ENCODE measurements at places on chromosomes 7 and 10.

DNA sequence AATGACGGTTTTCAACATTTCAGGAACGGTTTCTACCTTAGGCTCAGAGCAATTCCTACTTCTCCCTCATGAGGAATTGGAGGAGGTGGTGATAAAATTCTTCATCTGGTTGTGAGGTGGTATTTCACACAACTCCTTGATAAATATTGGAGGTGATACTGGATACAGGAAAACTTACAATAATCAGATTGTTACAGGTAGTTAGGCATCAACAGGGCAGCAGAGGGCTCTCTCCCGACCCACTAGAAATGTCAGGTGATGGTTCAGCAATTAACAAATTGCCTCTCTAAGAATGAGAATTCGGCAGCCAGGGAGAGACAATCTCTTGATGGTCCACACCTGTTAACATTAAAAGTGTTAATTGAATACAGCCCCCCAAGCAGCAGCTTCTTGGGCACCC, 22.6 kb downstream of the ZNF786 start:
- no peak for DNase-seq

- DNase-seq, result no peak
Observed at GRCh38 chr7:69764681-69765080, 166.4 kb downstream of the AUTS2 start.

- DNase-seq, result no peak
Observed at GRCh38 chr7:96059075-96059474, 262.8 kb downstream of the SLC25A13 start.

GRCh38 chr7:36455646-36456045, 66.0 kb downstream of the ANLN start:
- no peak for DNase-seq

GRCh38 chr7:296373-296945, 6.5 kb downstream of the FOXL3 start:
- DNase-seq, result no peak

GRCh38 chr7:21361413-21362125, 66.3 kb upstream of the SP4 start:
- DNase-seq, result no peak

GRCh38 chr7:130838738-130839137, 104.7 kb upstream of the KLF14 start:
- no peak for DNase-seq

- DNase-seq, result no peak
Observed at GRCh38 chr10:77841711-77842375, 84.7 kb downstream of the DLG5 start.

DNA sequence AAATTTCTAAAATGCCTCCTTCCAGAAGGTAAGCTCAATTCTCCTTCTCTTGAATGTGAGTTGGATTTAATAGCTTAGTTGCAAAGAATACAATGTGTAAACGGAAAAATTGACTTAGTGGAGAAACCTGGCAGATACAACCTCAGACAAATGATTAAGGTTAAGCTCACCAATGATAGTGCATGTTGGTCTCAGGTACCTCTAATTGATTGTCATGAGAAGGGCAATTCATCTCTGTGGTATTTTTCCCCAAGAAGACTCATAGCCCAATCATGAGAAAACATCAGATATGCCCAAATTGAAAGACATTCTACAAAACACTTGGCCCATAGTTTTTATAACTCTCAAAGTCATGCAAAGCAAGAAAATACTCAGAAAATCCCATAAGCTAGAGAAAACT, 36.2 kb upstream of the TMEM106B start:
- DNase-seq, result no peak

- no peak for DNase-seq
Observed at GRCh38 chr10:118800920-118801319, 46.1 kb upstream of the CACUL1 start.

DNA sequence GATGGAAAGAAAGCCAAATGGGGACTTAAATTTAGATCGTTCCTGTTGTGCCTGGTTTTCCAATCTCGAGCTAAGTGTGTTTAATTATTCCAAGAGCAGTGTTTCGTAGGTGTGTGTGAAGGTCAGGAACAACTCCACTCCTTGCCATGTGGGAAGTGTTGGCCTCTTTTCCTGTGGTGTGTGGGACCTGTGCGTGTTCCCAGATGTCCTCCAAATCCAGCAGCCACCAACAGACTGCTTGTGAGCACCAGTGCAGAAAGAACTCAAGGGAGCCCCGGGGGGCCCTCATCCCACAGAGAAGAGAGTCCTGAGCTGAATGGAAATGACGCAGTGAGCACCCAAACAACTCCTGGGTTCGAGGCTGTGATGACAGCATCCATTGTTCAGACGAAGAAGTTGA, 227.7 kb downstream of the TMEM178B start:
- DNase-seq, result no peak

Measured in activated CD4-positive, CD25-positive, alpha-beta regulatory T cell (primary cell).